ENCODE measurements at places on chromosomes 7 and 10.

GRCh38 chr10:69600761-69601330 lies 27.6 kb upstream of the NEUROG3 start:
- DNase-seq = no peak

- no peak for DNase-seq
These were observed 6.9 kb downstream of the NYAP1 start for GRCh38 chr7:100490483-100491191.

DNA sequence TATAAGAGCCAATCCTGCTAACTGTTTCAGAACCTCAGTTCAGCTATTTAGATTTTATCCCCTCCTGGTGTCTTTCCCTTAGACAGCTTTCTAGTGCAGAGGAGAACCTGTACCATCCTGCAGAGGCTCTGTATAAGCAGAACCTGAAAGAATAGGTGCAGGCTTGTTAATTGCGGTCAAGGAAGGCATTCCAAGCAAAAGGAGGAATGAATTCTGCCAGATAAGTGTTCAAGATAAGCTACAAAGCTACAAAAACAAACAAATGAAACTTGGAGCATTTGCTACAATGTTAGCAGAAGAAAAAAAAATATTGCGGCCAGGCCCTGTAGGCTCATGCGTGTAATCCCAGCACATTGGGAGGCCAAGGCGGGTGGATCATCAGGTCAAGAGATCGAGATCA lies 32.6 kb upstream of the AGMO start:
- no peak for DNase-seq

DNA sequence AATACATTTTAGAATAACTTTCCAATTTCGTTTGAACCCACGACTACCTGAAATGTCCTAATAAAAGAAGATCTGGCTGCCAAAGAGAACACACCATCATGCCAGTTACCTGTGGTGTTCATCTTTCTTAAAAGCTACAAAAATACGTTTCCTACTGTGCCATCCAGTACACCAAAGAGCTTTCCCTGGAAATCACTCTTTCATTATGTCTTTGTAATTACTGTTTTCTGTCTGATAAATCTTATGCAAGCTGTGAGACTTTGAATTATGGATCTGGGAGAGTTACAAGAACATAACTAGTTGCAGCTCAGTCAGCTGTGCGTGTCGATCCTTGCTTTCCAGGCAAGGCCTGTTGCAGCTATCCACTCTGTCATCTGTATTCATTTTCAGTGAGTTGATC lies 12.5 kb upstream of the POM121L12 start:
- DNase-seq = no peak

- peak; percentile 71 for DNase-seq
These were observed at the start of gene IL2RA for GRCh38 chr10:6062101-6062771. IL2RA (minus strand) TSS chr10:6062367; CDS start chr10:6062151, 216 bp downstream.

GRCh38 chr7:64277630-64278029 lies 36.1 kb upstream of the ZNF736 start:
- DNase-seq = no peak

DNA sequence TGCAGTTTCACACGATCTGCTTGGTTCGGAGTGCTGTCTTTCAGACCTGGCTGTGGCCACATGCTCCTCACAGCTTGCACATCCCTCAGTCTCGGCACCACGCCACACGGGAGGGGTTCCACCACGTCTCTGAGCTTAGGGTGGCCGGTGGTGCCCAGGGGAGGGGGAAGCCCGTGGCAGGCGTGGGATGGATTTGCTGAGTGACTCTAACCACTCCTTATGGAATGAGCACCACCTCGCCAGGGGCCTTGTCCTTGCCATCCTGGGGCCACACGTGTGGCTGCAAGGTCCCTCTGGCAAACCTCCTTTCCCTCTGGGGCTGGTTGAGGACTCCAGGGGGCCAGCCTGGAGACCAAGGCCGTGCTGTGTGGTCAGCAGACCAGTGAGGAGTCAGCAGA lies 29.1 kb upstream of the FAM20C start:
- DNase-seq = no peak

DNA sequence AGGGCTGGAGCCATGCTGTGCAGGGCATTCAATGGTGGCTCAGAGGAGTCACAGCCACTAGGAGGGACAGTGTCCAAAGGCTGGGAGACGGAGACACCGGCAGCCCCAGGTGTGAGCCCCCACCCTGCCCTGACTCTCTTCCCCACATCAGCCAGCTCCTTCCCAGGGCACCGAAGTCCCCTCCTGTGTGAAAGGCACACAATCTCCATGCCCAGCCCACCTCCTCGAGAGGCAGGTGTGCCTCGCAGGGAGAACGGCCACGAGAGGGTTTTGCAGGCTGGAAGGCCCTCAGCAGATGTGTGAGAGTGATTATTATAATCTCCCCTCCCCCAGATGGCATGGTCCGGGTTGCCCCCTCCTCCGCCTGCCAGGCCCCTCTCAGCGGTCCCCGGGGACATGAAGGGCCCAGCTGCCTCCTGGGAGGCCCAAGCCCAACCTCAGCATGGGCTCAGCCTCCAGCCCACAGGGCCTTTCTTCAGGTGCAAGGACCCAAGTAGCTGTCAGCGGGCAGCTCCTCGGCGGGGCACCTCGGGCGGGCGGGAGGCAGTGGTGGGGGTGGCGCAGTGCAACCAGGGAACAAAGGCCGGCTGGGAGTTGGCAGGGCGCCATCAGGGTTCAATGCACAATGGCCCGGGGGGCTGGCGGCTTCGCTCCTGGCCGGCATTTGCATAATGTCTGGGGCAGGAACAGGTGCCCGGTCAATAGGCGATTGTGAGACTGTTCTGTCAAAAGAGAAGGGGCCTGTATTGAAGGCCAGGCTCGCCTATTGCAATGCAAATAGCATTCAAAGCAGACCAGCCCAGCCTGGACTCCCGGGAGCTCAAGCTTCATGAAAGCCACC lies 155.3 kb upstream of the ZMIZ1 start:
- no peak for DNase-seq

GRCh38 chr10:69402386-69402785 lies 14.3 kb downstream of the TACR2 start:
- no peak for DNase-seq

- DNase-seq = no peak
These were observed 223.2 kb upstream of the IGFBP3 start for GRCh38 chr7:46143949-46144917.
